ENCODE measurements at places on chromosomes 1 and 21.

DNA sequence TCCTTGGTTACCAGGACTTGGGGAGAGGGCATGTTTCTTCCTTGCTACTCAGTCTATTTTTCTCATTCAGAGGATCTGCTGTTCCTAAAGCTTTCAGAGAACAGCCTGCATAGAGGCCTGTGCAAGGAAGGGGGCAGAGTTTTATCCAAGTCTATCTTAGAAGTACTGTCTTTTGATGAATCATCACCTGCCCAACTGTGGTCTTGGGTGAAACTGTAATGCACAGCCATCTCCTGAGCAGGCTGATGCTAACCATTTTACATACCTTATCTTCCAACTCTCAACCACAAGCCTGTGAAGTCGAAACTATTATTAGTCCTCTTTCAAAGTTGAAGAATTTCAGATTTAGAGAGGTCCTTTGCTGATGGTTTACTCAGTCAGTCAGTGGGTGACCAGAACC, 368.0 kb downstream of the HHAT start:
- H3K4me1 ChIP-seq: no peaks in the 10 kb centered on the region
- H3K36me3 ChIP-seq: no peaks in the 10 kb centered on the region

GRCh38 chr1:93541045-93541444, 93.1 kb downstream of the FNBP1L start:
- DNase-seq: no peak
- no peak overlapping the region for H3K27ac ChIP-seq
- no peaks in the 10 kb centered on the region for H3K36me3 ChIP-seq
- no peaks in the 10 kb centered on the region for H3K4me1 ChIP-seq

DNA sequence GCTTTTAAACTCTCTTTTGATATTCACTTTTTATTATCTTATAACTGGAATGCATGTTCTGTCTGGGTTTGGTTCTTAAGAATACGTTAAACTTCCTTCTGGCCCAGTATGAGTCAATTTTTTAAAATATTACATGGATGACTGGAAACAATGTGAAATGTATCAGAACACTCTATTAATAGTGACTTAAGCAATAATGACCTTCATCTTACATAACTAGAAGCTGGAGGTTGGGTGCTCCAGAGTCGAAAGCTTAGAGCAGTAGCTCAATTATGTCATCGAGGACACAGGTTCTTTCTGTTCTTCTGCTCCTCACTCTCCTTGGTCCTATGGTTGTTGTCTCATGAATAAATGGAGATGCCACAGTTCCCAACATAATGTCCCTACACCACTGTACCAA, 91.6 kb upstream of the FOXD3 start:
- no peaks in the 10 kb centered on the region for H3K36me3 ChIP-seq
- H3K27ac ChIP-seq: no peak overlapping the region
- no peak overlapping the region for H3K4me3 ChIP-seq
- H3K27me3 ChIP-seq: no peaks in the 10 kb centered on the region
- no peak for DNase-seq

DNA sequence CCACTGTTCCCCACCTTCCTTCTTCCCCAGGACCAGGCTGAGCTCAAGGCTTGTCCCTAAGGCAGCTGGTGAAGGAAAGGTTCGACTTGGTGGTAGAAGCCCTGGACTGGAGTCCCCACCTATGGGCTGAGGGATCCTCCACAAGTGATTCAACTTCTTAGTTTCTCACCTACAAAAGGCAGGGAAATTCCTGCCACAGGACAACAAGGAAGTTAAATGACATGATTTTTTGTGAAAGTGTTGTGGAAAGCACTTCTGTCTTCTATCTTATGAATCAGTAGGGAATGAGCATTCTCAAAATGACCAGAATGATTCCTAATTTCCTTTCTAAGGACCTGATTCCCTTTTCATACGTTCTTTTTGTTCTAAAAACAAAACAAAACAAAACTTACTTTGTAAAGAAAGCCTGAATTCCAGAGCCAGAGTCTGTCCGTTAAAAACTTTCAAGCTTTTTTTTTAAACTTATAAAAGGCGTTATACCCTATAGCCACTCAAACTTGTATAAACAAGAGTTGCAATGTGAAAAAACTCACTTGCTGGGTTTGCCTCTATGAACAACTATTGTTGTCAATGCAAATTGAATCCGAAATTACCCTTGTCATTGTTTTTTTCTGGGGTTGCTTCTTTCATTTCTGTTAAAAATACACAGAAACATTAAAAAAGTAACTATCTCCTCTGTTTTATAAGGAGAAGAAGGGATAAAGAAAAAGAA, 12.2 kb downstream of the KCNJ15 start:
- H3K4me3 ChIP-seq: no peak overlapping the region
- no peaks in the 10 kb centered on the region for H3K27me3 ChIP-seq
- H3K4me1 ChIP-seq: no peaks in the 10 kb centered on the region
- H3K36me3 ChIP-seq: no peaks in the 10 kb centered on the region
- H3K27ac ChIP-seq: no peak overlapping the region

- H3K27ac ChIP-seq: no peak overlapping the region
- no peak for DNase-seq
- H3K4me1 ChIP-seq: peaks cover 7% of the 10 kb centered on the region
- no peaks in the 10 kb centered on the region for H3K36me3 ChIP-seq
- no peak overlapping the region for H3K4me3 ChIP-seq
- H3K27me3 ChIP-seq: no peaks in the 10 kb centered on the region
These were observed 92.6 kb downstream of the NID1 start for GRCh38 chr1:235972311-235972689.

DNA sequence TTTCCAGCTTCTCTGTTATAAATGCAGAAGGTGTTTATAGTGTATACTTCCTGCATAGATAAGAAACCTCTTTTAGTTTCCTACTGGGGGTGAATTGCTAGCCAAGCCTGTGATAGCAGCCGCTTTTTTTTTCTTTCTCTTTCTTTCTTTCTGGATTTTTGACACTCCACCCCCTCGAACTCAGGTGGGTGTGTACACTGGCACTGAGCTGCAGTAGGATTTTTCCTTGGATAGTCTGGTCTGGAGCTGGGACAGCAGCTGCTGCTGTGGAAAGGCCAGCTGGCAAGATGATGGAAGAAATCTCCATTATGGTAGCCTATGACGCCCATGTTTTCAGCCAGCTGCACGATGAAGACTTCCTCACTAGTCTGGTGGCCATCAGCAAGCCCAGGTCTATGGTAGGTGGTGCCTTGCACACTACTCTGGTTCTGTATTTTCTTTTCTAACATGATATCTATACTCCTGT, 122.5 kb upstream of the CACYBP start:
- H3K4me1 ChIP-seq: no peaks in the 10 kb centered on the region
- H3K4me3 ChIP-seq: no peak overlapping the region
- no peak for DNase-seq
- no peak overlapping the region for H3K27ac ChIP-seq

DNA sequence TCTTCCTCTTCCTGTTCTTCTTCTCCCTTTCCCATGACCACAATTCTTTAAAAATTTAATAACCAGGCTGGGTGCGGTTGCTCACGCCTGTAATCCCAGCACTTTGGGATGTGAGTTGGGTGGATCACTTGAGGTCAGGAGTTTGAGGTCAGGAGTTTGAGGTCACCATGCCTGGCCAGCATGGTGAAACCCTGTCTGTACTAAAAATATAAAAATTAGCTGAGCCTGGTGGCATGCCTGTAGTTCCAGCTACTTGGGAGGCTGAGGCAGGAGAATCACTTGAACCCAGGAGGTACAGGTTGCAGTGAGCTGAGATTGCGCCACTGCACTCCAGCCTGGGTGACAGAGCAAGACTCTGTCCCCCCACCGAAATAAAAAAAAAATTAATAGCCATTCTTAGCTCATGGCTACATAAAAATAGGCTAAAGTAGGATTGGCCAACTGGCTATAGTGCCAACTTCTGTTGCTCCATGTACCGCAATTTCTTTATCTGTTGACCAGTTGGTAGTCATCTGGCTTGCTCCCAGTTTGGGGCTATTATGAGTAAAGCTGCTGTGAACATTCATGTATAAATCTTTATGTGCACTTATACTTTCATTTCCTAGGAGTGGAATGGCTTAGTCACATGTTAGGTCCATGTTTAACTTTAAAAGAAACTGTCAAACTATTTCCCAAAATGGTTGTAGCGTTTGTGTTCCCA, 136.3 kb downstream of the PEX14 start:
- no peak for DNase-seq
- no peak overlapping the region for H3K4me3 ChIP-seq
- H3K27ac ChIP-seq: no peak overlapping the region
- peaks cover 5% of the 10 kb centered on the region for H3K36me3 ChIP-seq
- H3K4me1 ChIP-seq: no peaks in the 10 kb centered on the region

DNA sequence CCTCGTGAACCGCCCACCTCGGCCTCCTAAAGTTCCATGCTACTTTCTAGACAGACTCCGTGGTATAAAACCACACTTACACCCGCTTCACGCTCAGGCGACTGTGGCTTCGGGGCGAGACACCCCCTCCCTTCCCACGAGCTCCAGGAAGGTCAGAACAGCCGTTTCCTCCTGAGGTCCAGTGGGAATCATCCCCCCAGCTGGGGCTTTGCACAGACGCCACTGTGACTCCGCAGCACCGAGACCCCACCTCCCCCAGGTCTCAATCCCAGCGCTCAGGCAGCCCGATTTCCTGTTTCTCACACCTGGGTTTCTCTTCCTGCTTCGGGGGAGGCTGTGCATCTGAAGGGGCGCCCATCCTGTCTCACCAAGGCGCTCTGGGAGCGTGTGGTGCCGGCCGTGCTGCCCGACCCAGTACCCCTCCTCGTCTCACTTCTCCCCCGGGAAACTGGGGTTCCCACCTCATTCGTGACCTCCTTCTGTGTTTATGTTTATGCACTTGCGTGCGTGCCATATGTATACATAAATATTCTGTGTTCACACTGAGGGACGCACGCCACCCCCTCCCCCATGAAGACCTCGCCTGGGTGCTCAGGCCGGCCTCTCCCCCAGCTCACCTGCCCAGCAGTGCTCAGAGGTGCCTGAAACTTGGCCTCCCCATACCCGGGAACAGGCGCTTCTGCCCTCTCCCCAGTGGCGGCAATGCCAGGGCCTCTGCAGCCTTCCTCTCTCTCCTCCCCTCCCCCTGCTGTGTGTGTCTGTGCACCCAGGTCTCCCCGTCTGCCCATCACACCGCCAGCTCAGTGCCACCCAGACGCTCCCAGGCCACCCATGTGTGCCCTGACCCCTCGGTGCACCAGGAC, 14.6 kb downstream of the SLC35E2B start:
- DNase-seq: peak; percentile 18
- H3K4me3 ChIP-seq: peak overlapping the region; percentile 52
- peaks cover 4% of the 10 kb centered on the region for H3K36me3 ChIP-seq
- no peaks in the 10 kb centered on the region for H3K27me3 ChIP-seq
- peak overlapping the region; percentile 70 for H3K27ac ChIP-seq

DNA sequence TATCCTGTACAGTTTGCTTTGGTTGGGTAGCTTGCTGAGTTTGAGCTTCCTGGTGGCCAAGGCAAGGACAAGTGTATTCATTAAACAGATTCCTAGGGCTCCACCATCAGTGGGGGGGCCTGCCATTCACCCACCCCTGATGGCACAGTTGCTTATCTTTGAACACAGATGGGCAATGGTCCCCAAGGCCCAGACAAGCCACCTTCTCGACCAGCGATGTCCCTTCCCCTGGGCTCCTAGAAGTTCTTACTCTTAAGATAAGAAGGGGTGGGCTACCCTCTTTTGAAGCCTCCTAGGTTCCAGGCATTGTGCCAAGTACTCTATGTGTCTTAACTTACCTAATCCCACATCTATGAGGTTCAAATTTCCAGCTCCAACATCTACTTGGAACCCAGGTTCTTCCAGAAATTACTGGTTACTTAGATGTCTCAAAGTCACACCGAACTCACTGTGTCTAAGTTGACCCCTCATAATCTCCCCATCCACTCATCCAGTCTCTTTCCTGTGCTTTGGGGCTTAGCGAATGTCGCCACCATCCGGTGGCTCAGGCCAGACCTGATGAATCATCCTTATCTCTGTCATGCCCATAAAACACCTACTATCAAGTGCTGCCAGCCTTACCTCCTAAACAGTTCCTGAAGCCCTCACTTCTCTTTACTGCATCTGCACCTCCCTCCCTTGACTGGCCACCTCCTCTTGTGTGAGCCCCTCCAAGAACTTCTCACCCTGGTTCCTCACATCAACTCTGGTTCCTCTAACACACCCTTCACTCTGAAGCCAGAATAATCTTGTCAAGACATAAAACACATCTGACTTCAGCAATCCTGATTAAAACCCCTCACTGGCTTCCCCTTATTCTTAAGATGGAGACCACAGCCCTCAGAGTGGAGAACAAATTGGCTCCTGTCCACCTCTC, 50.1 kb downstream of the KLHDC7A start:
- H3K4me3 ChIP-seq: no peak overlapping the region
- no peaks in the 10 kb centered on the region for H3K27me3 ChIP-seq
- no peaks in the 10 kb centered on the region for H3K36me3 ChIP-seq
- no peaks in the 10 kb centered on the region for H3K4me1 ChIP-seq

- no peak overlapping the region for H3K4me3 ChIP-seq
- no peaks in the 10 kb centered on the region for H3K36me3 ChIP-seq
- peaks cover 5% of the 10 kb centered on the region for H3K4me1 ChIP-seq
- H3K27ac ChIP-seq: no peak overlapping the region
- DNase-seq: no peak
These were observed 3.2 kb upstream of the BMP8B start for GRCh38 chr1:39791838-39792237.

- no peak for DNase-seq
- no peaks in the 10 kb centered on the region for H3K27me3 ChIP-seq
- H3K4me3 ChIP-seq: no peak overlapping the region
- H3K27ac ChIP-seq: no peak overlapping the region
These were observed 22.5 kb upstream of the ZNF648 start for GRCh38 chr1:182083851-182084486.

GRCh38 chr1:225891229-225891972, 2.5 kb upstream of the LEFTY1 start:
- no peak for DNase-seq
- H3K4me3 ChIP-seq: no peak overlapping the region
- no peaks in the 10 kb centered on the region for H3K36me3 ChIP-seq
- H3K4me1 ChIP-seq: peaks cover 6% of the 10 kb centered on the region
- H3K27me3 ChIP-seq: no peaks in the 10 kb centered on the region

DNA sequence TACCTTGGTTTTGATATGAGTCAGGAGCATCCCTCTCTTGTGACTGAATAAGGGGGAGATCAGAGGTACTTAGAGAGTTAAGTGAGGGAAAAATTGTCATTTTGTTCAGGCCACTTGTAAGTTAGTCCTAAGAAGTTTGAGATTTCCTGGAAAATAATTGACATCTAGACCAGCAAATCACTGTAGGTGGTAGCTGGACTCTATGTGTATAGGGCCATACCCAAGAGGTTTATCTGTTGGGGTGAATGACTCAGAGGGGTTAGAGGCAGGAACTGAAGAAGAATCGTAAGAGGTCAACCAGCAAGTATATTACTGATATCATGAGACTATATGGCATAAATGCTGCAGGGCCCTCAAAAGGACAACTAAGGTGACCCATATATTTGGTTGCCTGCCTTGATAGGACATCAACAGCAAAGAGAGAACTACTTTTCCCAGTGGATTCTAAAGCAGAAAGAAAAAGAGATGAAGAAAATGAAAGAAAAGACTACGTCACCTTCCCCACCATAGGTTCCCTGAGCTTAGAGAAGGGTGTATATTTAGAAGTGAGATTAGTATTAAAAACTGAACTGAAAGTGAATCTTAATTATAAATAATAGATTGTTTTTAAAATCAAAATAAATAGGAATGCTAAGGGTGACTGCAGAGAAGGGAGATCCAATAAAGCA, 8.0 kb upstream of the RNPC3 start:
- no peak overlapping the region for H3K27ac ChIP-seq
- DNase-seq: no peak
- no peaks in the 10 kb centered on the region for H3K36me3 ChIP-seq

GRCh38 chr1:210489491-210489890, 160.8 kb downstream of the HHAT start:
- no peaks in the 10 kb centered on the region for H3K27me3 ChIP-seq
- H3K4me3 ChIP-seq: no peak overlapping the region
- no peak for DNase-seq
- H3K36me3 ChIP-seq: no peaks in the 10 kb centered on the region

Data from effector memory CD4-positive, alpha-beta T cell (primary cell).